Activated CD4-positive, alpha-beta T cell treated with anti-CD3 and anti-CD28 coated beads, Interleukin-2, amount 10 ng/mL, durations not matched to agents 7 days and 5 days (primary cell): ENCODE measurements at places on chromosomes 7 and 10. TPM values are rescaled to one million over a fixed set of nuclear protein-coding genes. Genes with fewer than 3 reads are reported as not detected.

- H3K27ac ChIP-seq: peak overlapping the region; percentile 21
- peaks cover 34% of the 10 kb centered on the region for H3K4me1 ChIP-seq
- no peak overlapping the region for H3K4me3 ChIP-seq
- DNase-seq: no peak
- peaks cover 21% of the 10 kb centered on the region for H3K27me3 ChIP-seq
These were observed 12.0 kb upstream of the GSDME start for GRCh38 chr7:24769014-24769830.

DNA sequence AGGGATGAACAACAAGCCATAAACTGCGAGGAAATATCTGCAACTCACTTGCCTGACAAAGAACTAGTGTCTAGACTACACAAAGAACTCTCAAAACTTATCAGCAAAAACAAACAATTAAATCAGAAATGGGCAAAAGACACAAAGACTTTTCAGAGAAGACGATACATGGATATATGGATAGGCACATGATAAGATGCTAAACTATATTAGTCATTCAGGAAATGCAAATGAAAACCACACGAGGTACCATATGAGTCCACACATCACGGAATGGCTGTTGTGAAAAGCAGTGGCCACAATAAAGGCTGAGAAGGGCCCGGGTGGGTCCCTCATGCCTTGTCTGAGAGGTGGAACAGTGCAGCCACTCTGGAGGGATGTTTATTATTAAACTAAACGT, 267.8 kb downstream of the WDR37 start:
- peaks cover 21% of the 10 kb centered on the region for H3K27me3 ChIP-seq
- DNase-seq: no peak
- H3K36me3 ChIP-seq: no peaks in the 10 kb centered on the region
- H3K4me1 ChIP-seq: peaks cover 5% of the 10 kb centered on the region
- H3K27ac ChIP-seq: no peak overlapping the region

DNA sequence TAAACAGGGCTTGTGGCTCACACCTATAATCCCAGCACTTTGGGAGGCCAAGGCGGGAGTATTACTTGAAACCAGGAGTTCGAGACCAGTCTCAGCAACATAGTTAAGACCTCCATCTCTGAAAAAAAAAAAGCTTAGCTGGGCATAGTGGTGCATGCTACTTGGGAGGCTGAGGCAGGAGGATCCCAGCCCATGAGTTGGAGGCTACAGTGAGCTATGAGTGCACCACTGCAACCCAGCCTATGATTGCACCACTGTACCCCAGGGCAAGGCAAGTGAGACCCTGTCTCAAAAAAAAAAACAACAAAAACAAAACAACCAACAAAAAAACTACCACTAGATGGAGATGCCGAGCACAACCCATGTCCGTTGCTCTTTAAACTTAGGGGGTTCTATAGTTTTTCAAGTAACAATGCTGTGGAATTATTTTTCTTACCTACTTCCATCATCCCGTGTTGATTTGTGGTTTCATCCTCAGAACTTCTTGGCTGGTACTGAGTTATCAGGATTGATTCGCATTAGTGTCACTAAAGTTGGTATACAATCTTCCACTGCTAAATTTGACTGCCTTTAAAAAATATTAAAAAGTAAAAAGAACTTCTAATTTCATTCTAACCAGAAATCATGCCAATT, 12.2 kb upstream of the REPIN1 start:
- H3K4me3 ChIP-seq: no peak overlapping the region
- H3K27me3 ChIP-seq: peaks cover 4% of the 10 kb centered on the region
- DNase-seq: peak; percentile 42
- peaks cover 39% of the 10 kb centered on the region for H3K4me1 ChIP-seq

Gene KLHDC10
- 16.7 TPM for total RNA-seq

- no peak overlapping the region for H3K4me3 ChIP-seq
- no peak overlapping the region for H3K27ac ChIP-seq
- DNase-seq: no peak
- no peaks in the 10 kb centered on the region for H3K36me3 ChIP-seq
- no peaks in the 10 kb centered on the region for H3K4me1 ChIP-seq
These were observed 17.7 kb downstream of the SOSTDC1 start for GRCh38 chr7:16447876-16448275.

DNA sequence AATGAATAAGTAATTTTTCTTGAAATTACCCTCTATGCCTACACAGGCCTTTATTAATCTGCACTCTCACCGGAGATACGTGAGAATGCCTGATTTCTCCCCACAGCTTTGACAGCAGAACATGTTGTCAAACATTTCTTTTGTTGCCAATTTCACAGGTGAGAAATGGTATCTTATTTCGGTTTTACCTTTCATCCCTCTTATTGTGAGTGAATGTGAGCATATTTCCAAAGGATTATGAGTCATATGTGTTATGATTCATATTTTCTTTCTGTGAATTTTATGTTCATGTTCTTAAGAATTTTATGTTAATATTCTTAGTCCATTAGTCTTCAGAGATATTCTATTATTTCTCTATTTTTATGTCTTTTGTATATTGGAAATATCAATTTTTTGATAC, 965.1 kb downstream of the CCSER2 start:
- H3K36me3 ChIP-seq: no peaks in the 10 kb centered on the region
- no peaks in the 10 kb centered on the region for H3K4me1 ChIP-seq
- H3K4me3 ChIP-seq: no peak overlapping the region
- no peaks in the 10 kb centered on the region for H3K27me3 ChIP-seq
- no peak overlapping the region for H3K27ac ChIP-seq

DNA sequence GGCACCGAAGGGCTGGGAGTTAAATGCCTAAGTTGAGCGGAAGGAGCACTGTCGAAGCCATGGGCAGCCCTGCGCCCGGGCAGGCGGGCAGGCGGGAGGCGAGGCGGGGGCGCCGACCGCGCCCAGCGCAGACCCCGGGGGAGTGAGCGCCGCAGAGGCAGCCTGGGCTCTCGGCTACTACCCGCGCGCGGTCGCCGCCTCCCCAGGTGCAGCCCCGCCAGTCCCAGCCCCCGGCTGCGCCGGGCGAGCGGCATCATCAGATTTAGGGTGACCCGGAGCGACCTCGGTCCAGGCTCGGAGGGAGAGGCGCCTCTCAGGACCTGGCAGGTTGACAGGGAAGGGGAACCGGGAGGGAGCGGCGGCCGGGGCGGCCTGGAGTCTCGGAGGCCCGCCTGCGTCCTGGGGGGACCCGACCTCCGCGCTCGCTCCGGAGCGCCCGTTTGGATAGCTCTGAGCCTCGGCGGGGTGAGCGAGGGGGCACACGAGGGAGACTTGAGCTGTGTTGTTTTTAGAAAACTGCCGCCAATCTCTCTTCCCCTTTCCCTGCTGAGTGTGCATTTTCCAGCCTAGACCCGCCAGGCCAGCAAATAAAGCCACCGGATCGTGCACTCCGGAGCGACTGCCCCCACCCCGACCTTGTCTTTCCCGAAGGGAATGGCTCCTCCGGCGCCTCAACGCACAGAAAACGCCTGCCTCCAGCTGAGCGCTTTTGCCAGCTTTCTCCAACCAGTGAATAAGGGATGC, 2.3 kb upstream of the NRP1 start:
- DNase-seq: no peak
- no peak overlapping the region for H3K4me3 ChIP-seq
- H3K27me3 ChIP-seq: peaks cover 71% of the 10 kb centered on the region
- H3K4me1 ChIP-seq: peaks cover 15% of the 10 kb centered on the region
- no peaks in the 10 kb centered on the region for H3K36me3 ChIP-seq

DNA sequence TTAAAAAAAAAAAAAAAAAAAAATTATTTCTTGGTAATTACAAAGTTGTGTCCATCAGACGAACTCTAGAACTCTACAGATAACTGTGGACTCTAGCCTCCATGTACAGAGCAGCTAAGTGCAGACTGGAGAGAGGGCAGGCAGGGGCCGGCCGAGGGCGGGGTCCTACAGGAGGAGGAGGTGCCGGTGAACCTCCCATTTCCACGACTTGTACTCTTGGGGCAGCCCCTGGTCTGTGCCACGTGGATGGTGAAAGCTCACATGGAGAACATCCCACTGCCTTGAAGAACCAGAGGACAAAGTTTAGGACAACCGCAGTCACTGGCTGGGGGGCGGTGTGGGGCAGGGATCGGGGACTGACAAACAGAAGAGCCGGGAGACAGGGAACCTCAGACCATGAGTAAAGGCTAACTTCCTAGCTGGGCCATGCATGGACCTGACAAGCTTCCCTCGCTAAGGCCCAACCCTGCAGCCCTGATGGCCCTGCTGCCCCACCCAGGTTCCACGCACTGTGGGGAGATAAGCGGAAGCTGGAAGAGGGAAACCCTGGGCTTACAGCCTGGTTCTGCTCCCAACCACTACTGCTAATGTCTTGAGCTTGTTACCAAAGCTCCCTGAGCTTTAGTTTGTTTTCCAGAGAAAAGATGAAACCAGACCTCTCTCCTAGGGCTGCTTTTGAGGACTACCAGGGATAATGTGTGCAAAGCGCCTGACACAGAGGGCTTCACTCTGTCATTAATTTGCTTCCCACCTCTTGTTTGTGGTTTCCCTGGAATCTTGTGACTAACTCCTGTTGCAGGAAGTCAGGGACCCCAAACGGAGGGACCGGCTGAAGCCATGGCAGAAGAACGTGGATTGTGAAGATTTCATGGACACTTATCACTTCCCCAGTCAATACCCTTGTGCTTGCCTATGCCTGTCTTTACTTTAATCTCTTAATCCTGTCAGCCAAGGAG, 16.1 kb upstream of the SEC61G start:
- H3K4me1 ChIP-seq: peaks cover 10% of the 10 kb centered on the region
- no peak overlapping the region for H3K4me3 ChIP-seq
- no peak overlapping the region for H3K27ac ChIP-seq
- no peak for DNase-seq
- H3K27me3 ChIP-seq: peaks cover 21% of the 10 kb centered on the region

Gene MTURN
- total RNA-seq: 3.7 TPM

GRCh38 chr7:74031403-74032190, 3.6 kb downstream of the ELN start:
- H3K27me3 ChIP-seq: peaks cover 32% of the 10 kb centered on the region
- H3K4me3 ChIP-seq: no peak overlapping the region
- no peaks in the 10 kb centered on the region for H3K36me3 ChIP-seq
- H3K4me1 ChIP-seq: no peaks in the 10 kb centered on the region
- no peak for DNase-seq

DNA sequence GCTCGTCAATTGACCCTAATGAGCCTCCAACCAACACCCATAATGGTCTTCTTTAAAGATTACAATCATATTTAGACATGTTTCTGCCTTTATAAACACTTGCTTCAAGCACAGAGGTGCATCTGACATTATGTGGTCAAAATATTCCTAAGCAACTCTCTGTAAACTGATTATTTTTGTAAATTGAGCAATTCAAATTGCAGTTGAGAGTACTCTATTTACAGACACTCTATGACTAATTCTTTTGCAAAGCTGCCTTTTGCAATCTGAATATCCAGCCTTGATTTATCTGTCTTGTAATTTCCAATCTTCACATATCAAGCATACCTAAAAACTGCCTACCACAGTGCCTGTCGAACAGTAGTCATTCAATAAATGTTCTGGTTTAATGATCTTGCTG, 112.0 kb downstream of the PDE1C start:
- no peak overlapping the region for H3K27ac ChIP-seq
- no peak for DNase-seq

Gene AZGP1
- not detected for total RNA-seq

Gene TET1
- 3.0 TPM for total RNA-seq

DNA sequence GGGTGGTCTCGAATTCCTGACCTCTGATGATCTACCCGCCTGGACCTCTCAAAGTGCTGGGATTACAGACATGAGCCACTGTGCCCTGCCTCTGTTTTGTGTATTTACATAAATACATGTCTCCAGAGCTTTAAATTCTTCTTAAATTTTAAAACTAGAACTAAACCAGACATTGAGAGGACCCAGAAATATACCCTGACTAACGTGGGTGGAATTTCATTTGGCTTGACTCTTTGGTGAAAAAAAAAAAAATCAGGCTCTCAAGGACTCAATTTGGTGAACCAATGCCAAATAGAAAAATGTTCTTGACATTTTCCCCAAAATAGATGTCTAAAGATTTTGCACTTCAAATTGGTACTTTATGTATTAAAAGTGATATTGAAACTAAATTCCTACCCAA, 16.6 kb upstream of the FAS start:
- no peaks in the 10 kb centered on the region for H3K27me3 ChIP-seq
- H3K27ac ChIP-seq: no peak overlapping the region
- no peaks in the 10 kb centered on the region for H3K36me3 ChIP-seq
- no peak for DNase-seq
- peaks cover 27% of the 10 kb centered on the region for H3K4me1 ChIP-seq
- no peak overlapping the region for H3K4me3 ChIP-seq

DNA sequence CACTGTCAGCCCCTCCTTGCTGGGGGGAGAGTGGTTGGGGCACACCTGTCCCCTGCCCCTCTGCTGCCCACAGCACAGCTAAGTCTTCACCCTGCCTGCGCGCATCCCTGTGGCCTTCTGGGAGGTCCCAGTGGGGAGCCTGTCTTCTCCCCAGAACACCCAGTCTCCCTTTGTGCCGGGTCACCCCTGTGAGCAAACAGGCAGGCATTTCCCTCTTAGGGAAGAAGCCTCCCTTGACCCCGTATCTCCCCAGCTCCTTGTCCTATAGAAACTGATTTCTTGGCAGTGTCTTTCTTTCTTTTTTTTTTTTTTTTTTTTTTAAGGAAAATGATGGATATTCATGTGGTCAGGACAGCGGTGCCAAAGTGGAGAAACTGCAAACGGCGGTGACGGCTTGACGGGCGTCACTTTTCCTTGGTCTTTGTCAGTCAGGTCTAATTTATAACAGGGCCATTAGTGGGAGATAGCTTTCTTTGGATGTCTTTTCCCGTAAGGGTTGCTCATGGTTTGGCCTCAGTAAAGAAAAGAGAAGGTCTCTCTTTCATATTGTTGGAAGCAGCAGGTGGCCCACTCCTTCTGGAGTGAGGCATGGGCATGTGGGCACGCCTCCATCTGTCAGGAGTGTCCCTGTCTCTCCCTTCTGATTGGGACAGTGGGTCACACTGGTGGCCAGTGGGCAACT, 115.3 kb downstream of the NKX6-2 start:
- H3K27me3 ChIP-seq: no peaks in the 10 kb centered on the region
- no peaks in the 10 kb centered on the region for H3K36me3 ChIP-seq
- peaks cover 2% of the 10 kb centered on the region for H3K4me1 ChIP-seq
- no peak overlapping the region for H3K27ac ChIP-seq

- peak; percentile 53 for DNase-seq
- peaks cover 6% of the 10 kb centered on the region for H3K27me3 ChIP-seq
- H3K4me3 ChIP-seq: no peak overlapping the region
- peak overlapping the region; percentile 26 for H3K27ac ChIP-seq
These were observed 177.1 kb upstream of the SVIL start for GRCh38 chr10:29811751-29812427.

Gene SMARCD3
- 2.5 TPM for total RNA-seq

Gene SNCG
- total RNA-seq: not detected

DNA sequence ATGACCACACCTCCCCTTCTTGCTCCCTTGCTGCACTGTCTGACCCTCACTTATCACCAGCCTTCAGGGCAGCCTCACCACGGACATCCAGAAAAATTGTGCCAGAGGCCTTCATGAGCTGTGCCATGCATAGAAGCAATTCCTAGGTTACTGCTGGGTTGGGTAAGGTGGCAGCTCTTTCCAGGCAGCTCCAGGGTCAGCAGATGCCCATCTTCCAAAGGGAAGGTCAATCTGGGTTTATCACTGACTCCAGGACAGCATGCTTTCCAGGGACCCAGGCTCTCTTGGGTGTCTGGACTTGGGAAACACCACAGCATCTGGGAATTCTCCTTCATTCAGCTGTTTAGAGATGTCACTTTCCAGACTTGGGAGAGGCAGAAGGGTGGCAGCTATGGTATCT, 188.9 kb upstream of the CXCL12 start:
- no peak overlapping the region for H3K4me3 ChIP-seq
- no peaks in the 10 kb centered on the region for H3K4me1 ChIP-seq
- no peak overlapping the region for H3K27ac ChIP-seq
- DNase-seq: no peak
- H3K36me3 ChIP-seq: no peaks in the 10 kb centered on the region

- no peak overlapping the region for H3K4me3 ChIP-seq
- DNase-seq: no peak
- no peaks in the 10 kb centered on the region for H3K36me3 ChIP-seq
- H3K4me1 ChIP-seq: peaks cover 5% of the 10 kb centered on the region
- H3K27me3 ChIP-seq: peaks cover 13% of the 10 kb centered on the region
- no peak overlapping the region for H3K27ac ChIP-seq
These were observed 30.4 kb downstream of the TMEM270 start for GRCh38 chr7:73891178-73891885.
